Calu3 (cell line): ENCODE measurements at places on chromosomes 11 and 22. TPM values are rescaled to one million over a fixed set of nuclear protein-coding genes. Genes with fewer than 3 reads are reported as not detected.

Gene CALCA
- 1.2 TPM in 1 of 2 replicates, not detected in the other for total RNA-seq

- H3K36me3 ChIP-seq: no peaks in the 10 kb centered on the region
- no peaks in the 10 kb centered on the region for H3K27me3 ChIP-seq
- no peaks in the 10 kb centered on the region for H3K4me1 ChIP-seq
- no peak overlapping the region for H3K4me3 ChIP-seq
These were observed 90.2 kb upstream of the CTSC start for GRCh38 chr11:88427719-88428118.

GRCh38 chr11:103525069-103525468, 415.8 kb downstream of the DYNC2H1 start:
- H3K4me3 ChIP-seq: no peak overlapping the region
- H3K27ac ChIP-seq: no peak overlapping the region
- DNase-seq: peak; percentile 1
- no peaks in the 10 kb centered on the region for H3K27me3 ChIP-seq

- H3K27me3 ChIP-seq: no peaks in the 10 kb centered on the region
- H3K4me3 ChIP-seq: peak overlapping the region; percentile 79
- peak overlapping the region; percentile 89 for H3K27ac ChIP-seq
- H3K36me3 ChIP-seq: peaks cover 19% of the 10 kb centered on the region
- H3K4me1 ChIP-seq: peaks cover 67% of the 10 kb centered on the region
These were observed 153.9 kb downstream of the TEAD1 start for GRCh38 chr11:12827929-12828812.

DNA sequence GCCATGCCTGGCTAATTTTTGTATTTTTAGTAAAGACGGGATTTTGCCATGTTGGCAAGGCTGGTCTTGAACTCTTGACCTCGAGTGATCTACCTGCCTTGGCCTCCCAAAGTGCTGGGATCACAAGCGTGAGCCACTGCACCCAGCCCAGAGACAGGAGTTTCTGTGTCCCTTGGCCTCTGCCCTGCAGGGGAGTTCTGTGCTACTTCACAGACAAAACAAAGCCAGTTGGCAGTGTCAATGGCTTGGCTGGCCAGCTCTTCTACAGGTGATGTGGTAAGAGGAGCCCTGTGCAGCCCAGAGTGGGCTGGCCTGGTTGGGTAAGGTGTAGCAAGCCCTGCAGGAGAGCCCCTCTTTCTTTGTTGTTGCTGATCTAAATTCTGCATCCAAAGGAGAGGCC, 60.5 kb upstream of the SHISAL1 start:
- H3K4me3 ChIP-seq: no peak overlapping the region
- DNase-seq: no peak
- peaks cover 70% of the 10 kb centered on the region for H3K27me3 ChIP-seq
- H3K27ac ChIP-seq: no peak overlapping the region

- H3K4me3 ChIP-seq: no peak overlapping the region
- H3K4me1 ChIP-seq: no peaks in the 10 kb centered on the region
- DNase-seq: no peak
- H3K36me3 ChIP-seq: no peaks in the 10 kb centered on the region
These were observed 369.4 kb upstream of the ISX start for GRCh38 chr22:34696557-34696956.

DNA sequence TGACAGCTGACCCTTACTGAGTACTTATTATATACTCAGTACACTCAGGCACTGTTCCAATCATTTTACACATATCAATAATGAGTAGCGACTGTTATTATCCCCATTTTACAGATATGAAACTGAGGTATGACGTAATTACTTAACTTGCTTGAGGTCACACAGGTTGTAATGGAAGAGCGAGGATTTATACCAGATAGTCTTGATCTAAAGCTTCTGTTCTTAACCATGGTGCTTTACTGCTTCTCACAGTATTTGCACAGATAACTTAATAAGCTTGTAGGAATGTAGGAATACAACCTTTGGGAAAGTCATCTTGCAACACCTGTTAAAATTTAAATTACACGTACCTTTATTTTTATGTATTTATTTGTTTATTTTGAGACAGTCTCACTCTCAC, 31.7 kb upstream of the TMEM135 start:
- no peaks in the 10 kb centered on the region for H3K27me3 ChIP-seq
- DNase-seq: no peak
- no peak overlapping the region for H3K4me3 ChIP-seq
- no peak overlapping the region for H3K27ac ChIP-seq

DNA sequence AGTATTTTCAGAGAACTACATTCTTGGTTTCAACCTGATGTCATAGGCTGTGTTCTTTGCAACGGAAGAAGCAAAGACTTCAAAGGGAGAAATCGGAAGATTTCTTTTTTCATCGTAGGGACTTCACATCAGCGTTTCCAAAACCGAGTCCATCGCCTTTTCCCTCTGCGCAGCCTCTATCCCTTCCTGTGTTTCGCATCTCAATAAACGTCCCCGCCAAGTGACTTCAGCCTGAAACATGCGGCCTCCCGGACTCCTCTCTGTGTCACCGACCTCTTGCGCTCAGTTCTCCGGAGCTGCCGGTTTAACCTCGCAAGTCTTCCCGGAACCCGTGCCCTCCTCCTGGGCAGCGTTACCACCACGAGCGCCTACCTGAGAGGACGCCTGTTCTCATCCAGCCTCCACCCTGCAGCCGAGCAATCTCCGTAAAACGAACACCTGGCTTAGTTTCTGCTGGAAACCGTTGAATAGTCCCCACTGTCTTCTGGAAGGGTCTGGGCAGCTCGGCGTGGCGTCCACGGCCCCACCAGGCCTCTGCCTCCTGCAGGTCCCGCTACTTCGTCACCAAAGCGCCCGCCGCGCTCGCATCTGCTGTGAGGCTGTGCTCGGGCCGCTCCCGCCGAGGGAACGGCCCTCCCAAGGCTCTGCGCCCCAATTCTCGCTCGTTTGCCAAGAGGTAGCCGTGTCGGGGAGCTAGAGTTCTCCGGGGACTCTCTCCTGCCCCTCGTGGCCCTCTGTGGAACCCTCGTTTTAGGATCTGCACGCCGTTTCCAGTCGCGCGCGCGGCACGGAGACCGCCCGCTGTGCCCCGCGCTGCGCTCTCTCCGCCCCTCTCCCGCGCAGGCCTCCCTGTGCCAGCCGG, at the start of gene GLB1L3:
Gene GLB1L3 (plus strand): TSS at position 846 of the 862 bp plus-strand sequence. CDS start 362 bp downstream, outside the sequence.
- no peak within 1 kb of the TSS for H3K27ac ChIP-seq
- H3K4me3 ChIP-seq: no peak within 1 kb of the TSS
- H3K4me1 ChIP-seq: no peaks in the 10 kb centered on the region
- no peaks in the 10 kb centered on the region for H3K36me3 ChIP-seq
- DNase-seq: no peak
- peaks cover 98% of the 10 kb centered on the region for H3K27me3 ChIP-seq

DNA sequence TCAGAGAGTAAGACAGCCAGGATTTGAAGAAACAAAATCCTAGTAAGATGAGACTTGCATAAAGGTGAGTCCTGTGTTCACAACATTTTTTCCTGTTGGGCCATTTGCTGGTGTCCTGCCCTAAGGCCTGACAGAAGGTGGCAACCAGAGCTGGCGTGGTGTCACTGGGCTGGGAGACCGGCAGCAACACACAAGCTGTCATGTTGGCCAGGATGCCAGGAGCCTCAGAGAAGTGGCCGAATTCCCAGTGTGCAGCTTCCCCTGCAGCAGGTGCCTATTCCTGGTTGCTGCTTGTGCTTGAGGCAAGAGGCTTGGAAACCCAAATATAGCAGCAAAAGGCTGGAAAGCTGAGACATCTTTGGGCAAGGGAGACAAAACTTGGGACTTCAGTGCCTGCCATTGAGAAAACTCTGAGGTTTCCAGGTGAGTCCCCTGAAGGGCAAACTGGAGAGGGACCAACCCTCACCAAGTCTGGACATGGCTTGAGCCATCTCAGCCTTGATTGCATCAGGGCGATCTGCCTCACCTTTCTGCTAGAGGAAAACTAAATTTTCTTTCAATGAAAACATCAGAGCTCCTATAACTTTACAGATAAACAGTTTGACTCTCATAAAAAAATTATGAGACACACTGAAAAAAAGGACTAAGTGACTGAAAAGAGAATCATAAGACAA, 25.9 kb downstream of the ALG12 start:
- H3K4me3 ChIP-seq: no peak overlapping the region
- H3K27me3 ChIP-seq: no peaks in the 10 kb centered on the region
- no peak for DNase-seq
- no peaks in the 10 kb centered on the region for H3K4me1 ChIP-seq
- peaks cover 62% of the 10 kb centered on the region for H3K36me3 ChIP-seq

DNA sequence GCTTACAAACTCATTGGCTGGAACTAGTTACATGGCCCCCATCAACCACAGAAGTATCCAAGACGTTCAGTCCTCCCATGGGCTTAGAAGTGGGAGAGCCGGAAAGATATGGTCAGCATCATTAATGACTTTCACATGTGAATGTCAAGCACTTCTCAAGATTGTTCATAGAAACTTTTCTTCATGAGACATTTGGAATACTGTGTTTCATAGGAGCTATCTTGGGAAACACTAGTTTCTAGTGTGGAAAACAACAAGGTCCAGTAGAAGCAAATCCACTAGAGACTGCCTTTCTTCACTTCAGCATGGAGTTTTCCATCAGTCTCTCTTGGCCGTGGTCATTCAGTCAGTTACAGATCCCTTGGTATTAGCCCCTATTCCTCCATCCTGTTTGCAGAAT, 160.9 kb downstream of the C11orf91 start:
- no peak overlapping the region for H3K4me3 ChIP-seq
- H3K4me1 ChIP-seq: peaks cover 10% of the 10 kb centered on the region
- H3K27me3 ChIP-seq: no peaks in the 10 kb centered on the region

- H3K4me3 ChIP-seq: no peak overlapping the region
- peak; percentile 16 for DNase-seq
- H3K4me1 ChIP-seq: peaks cover 11% of the 10 kb centered on the region
- H3K36me3 ChIP-seq: no peaks in the 10 kb centered on the region
- peaks cover 18% of the 10 kb centered on the region for H3K27me3 ChIP-seq
These were observed 1.6 kb upstream of the HORMAD2 start for GRCh38 chr22:30078320-30079311.

- no peak for DNase-seq
- peaks cover 33% of the 10 kb centered on the region for H3K4me1 ChIP-seq
- H3K27ac ChIP-seq: peak overlapping the region; percentile 78
- no peaks in the 10 kb centered on the region for H3K27me3 ChIP-seq
- H3K36me3 ChIP-seq: peaks cover 5% of the 10 kb centered on the region
- H3K4me3 ChIP-seq: no peak overlapping the region
These were observed 752.7 kb downstream of the METTL15 start for GRCh38 chr11:28860893-28861292.

GRCh38 chr11:93487032-93487483, 56.1 kb downstream of the SMCO4 start:
- H3K27me3 ChIP-seq: no peaks in the 10 kb centered on the region
- no peak overlapping the region for H3K4me3 ChIP-seq
- H3K36me3 ChIP-seq: no peaks in the 10 kb centered on the region
- H3K27ac ChIP-seq: no peak overlapping the region

- H3K27ac ChIP-seq: no peak overlapping the region
- H3K4me1 ChIP-seq: no peaks in the 10 kb centered on the region
These were observed 61.0 kb downstream of the LARGE2 start for GRCh38 chr11:45983471-45983845.

GRCh38 chr11:70034740-70035365, 43.3 kb upstream of the ANO1 start:
- no peak overlapping the region for H3K27ac ChIP-seq
- no peak for DNase-seq
- H3K4me3 ChIP-seq: no peak overlapping the region
- H3K36me3 ChIP-seq: no peaks in the 10 kb centered on the region
- peaks cover 23% of the 10 kb centered on the region for H3K27me3 ChIP-seq
- peaks cover 10% of the 10 kb centered on the region for H3K4me1 ChIP-seq

- no peaks in the 10 kb centered on the region for H3K27me3 ChIP-seq
- peaks cover 27% of the 10 kb centered on the region for H3K36me3 ChIP-seq
- H3K27ac ChIP-seq: peak overlapping the region; percentile 73
- DNase-seq: no peak
These were observed 8.6 kb downstream of the TCN1 start for GRCh38 chr11:59857439-59858434.

GRCh38 chr11:76803811-76804600, 20.9 kb downstream of the TSKU start:
- no peak overlapping the region for H3K4me3 ChIP-seq
- no peak overlapping the region for H3K27ac ChIP-seq
- peaks cover 11% of the 10 kb centered on the region for H3K4me1 ChIP-seq
- H3K27me3 ChIP-seq: no peaks in the 10 kb centered on the region
- DNase-seq: no peak
- H3K36me3 ChIP-seq: peaks cover 9% of the 10 kb centered on the region

DNA sequence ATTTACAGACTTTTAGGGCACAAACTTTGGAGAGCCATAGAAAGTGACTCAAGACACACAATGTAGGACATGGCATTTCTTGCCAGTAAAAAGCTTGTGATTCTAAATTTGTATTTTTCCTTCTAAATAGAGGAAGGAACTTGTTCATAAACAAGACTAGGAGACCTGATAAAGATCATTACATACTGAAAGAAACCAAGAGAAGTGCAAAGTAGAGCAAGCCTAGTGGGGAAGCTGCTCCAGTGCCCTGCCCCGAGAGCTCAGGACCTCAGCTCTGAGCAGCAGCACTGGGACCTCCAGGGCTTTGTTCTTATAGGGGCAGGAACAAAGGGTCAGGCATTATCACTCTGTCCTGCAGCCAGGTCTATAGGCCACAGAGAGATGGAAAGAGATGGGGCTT, 7.2 kb downstream of the IRAG1 start:
- no peaks in the 10 kb centered on the region for H3K4me1 ChIP-seq
- H3K27me3 ChIP-seq: peaks cover 59% of the 10 kb centered on the region
- H3K27ac ChIP-seq: no peak overlapping the region

GRCh38 chr11:9571071-9571762, 2.3 kb upstream of the WEE1 start:
- H3K27ac ChIP-seq: peak overlapping the region; percentile 100
- H3K4me3 ChIP-seq: no peak overlapping the region
- DNase-seq: no peak
- peaks cover 74% of the 10 kb centered on the region for H3K36me3 ChIP-seq
- no peaks in the 10 kb centered on the region for H3K27me3 ChIP-seq

DNA sequence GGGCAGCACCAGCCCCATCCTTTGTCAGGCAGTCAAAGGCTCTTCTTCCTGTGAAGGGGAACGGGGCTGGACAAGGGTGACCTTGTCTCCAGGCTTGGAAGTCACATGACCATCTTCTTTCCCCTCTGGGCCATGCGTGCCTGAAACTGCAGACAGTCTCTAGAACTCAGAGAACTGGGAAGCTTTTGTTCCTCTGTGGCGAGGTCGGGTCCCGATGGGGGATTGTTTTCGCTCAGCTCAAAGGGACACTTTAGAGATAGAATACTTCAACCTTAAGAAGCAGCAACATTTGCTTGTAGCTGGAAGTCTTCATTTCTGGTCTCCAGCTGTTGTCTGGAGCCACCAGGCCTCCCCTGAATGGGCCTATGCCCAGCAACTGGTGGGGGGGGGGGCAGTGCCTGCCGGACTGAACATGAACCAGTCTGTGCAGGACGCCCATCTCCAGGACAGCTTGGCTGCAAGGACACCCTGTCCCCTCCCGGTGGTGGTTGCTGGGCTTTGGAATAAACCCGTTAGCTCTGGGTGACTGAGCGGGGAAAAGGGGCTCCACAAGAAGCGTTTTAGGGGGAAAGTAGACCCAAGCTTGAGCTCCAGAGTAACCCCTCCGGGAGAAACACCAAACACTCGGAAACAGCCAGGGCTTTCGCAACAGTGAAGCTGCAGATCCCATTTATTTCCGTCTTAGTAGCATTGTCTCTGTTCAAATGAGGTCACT, 55.7 kb upstream of the EMID1 start:
- peaks cover 61% of the 10 kb centered on the region for H3K27me3 ChIP-seq
- H3K4me1 ChIP-seq: peaks cover 6% of the 10 kb centered on the region
- no peak overlapping the region for H3K4me3 ChIP-seq
- H3K27ac ChIP-seq: no peak overlapping the region
- DNase-seq: no peak
